ENCODE measurements at places on chromosomes 4 and X.

DNA sequence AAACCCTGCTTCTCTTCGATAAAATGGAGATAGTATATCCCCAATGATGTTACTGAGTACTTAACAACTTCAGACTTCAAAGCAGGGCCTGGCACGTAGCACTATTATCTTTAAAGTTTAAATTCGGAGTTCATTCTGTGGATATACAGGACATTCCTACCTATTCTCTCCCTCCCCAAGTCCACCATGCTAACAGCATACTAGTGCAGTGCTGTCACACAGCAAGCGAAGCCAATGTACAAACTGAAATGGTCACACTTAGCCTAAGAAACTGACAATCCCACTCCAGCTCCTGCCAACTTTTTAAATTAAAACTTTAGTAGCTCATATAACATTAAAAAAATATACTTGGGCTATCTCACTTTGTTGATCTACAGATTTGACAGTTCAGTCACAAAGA lies 1.2 kb upstream of the DNAJB14 start:
- no peak for DNase-seq

DNA sequence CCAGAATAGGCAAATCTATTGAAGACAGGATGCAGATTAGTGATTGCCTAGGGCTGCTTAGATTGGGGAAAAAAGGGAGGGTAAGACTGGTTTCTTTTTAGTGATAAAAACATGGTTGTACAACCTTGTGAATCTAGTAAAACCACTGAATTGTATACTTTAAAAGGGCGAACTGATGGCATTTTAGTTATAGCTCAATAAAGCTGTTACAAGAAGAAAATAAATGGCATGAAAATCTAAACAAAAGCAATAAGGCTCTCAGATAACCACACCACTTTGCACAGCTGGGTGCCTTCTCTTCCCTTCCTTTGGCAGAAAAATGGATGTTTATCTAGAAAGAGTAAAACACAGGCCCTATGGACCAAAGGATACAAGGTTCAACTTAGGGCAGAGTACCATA lies 69.6 kb downstream of the F9 start:
- DNase-seq = no peak

GRCh38 chr4:138805736-138806135 lies 209.8 kb upstream of the NOCT start:
- DNase-seq = no peak

- no peak for DNase-seq
These were observed 61.9 kb upstream of the PAGE4 start for GRCh38 chrX:49767236-49767635.

DNA sequence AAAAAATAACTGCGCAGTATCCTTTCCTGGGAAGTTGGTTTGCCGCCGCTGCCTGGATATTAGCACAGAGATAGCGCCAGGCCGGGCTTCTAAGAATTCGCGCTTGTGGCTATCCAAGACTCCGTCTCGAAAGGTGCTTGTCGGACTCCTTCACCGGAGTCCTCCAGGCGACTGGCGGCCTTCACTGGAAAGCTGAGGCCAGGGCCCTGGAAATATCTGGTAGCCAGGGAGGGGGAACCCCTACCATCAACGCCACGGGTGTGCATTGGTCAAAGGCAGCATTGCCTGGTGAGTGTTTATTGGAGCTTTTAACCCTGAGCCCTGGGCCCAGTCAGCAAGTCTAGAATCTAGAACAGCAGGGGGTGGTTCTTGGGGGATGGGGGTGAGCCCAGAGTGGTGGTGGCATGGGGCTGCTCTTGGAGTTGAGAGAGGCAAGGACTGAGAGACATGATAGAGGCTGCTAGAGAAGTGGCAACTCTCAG lies 577 bp upstream of the PIM2 start:
- DNase-seq = no peak

GRCh38 chr4:59712470-59712869 lies 1487.7 kb upstream of the ADGRL3 start:
- no peak for DNase-seq
